ENCODE measurements at places on chromosomes 7 and 10. TPM values are rescaled to one million over a fixed set of nuclear protein-coding genes. Genes with fewer than 3 reads are reported as not detected.

The LLCFC1 gene
- total RNA-seq: not detected

- no peaks in the 10 kb centered on the region for H3K36me3 ChIP-seq
- no peaks in the 10 kb centered on the region for H3K27me3 ChIP-seq
Observed at GRCh38 chr7:77800158-77800557, 1.6 kb downstream of the PHTF2 start.

The PRPS1L1 gene
- total RNA-seq: not detected

The C7orf57 gene
- total RNA-seq: not detected

The PAPOLB gene
- total RNA-seq: 0.60 TPM

The SLC13A1 gene
- total RNA-seq: not detected
